ENCODE measurements at places on chromosomes 4 and X.

DNA sequence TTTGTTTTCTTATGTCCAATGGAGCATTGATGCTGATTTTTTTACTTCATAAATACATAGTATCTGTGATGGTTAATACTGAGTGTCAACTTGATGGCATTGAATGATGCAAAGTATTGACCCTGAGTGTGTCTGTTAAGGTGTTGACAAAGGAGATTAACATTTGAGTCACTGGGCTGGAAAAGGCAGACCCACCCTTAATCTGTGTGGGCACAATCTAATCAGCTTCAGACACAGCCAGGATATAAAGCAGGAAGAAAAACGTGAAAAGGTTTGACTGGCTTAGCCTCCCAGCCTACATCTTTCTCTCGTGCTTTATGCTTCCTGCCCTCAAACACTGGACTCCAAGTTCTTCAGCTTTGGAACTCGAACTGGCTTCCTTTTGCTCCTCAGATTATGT lies 230.6 kb upstream of the SPRY1 start:
- DNase-seq: no peak

- no peak for DNase-seq
Measured at GRCh38 chr4:94390804-94391410, 48.3 kb upstream of the HPGDS start.

DNA sequence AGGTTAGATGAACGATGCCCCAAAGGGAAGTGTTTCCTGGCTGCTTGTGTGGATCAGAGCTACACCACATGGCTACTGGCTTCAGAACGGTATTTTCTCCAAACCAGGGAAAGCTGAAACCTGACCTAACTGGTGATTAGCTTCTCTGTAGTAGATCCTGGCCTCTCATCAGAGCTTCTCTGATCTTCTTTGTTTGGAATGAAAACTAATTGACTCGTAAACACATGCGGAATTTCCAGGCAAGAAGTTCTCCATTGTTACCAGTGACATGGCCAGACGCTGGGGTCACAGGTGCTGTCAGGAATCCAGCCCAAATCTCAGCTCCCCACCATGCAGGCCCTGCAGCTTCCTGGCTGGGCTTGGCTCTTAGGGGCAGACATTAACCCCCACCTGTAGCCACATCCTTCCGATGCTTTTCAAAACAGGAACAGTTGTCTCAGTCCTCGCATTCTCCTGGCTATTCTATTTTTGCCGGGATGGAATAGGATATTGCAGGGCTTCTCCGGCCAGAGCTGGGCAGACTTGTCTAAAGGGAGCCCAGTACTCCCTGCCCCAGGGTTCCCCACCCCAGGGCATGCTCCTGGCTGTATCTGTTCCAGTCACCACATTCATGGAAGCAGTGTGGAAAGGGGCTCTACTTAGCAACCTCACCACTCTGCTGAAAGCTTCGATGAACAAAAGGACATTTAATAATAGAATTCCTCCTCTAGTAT lies 305.4 kb upstream of the F9 start:
- DNase-seq: no peak

- DNase-seq: no peak
Measured at GRCh38 chr4:175789647-175790046, 22.4 kb downstream of the GPM6A start.

- DNase-seq: no peak
Measured at GRCh38 chr4:121358473-121358872, 22.3 kb downstream of the QRFPR start.

- DNase-seq: peak; percentile 77
Measured at GRCh38 chrX:153981771-153982533, 9.4 kb downstream of the TMEM187 start.

DNA sequence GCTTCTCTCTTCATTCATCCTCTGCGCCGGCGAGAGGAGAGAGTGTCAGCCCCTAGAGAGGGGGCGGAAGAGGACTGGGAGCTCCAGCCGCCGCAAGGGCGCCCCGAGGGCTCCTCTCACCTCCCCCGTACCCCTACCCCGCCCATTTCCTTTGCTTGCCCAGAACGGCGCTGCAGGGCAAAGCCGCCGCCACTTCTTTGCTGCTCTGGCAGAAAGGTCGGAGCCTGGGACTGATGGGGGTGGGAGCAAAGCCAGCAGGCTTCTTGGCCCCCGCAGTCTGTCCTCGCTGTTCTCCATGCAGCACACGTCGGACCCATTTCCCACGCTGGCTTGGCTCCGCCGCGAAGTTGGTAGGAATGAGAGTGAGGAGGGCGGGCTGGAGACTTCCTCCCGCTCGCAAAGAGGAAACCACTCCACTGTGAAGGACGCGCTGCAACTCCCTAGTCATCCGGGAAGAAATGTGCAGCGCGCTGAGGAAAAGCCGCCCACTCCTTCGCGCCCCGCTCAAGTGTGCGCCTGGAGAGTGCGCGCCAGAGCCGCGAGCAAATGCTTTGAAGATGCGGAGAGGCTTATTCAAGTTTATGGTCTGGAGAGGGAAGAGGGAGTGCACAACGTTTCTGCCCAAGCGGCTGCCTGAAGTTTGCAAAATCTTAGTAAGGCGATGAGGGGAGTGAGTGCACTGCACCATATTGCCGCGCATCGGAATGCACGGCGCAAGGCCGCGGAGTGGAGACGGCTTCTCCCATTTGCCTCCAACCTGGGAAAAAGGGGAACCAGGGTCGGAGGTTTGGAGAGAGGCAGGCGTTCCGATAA lies 2.8 kb upstream of the PCDH7 start:
- no peak for DNase-seq

- DNase-seq: no peak
Measured at GRCh38 chr4:53583513-53583912, 7.8 kb downstream of the LNX1 start.

GRCh38 chrX:110003167-110004156 lies 548 bp downstream of the TMEM164 start:
- no peak for DNase-seq

DNA sequence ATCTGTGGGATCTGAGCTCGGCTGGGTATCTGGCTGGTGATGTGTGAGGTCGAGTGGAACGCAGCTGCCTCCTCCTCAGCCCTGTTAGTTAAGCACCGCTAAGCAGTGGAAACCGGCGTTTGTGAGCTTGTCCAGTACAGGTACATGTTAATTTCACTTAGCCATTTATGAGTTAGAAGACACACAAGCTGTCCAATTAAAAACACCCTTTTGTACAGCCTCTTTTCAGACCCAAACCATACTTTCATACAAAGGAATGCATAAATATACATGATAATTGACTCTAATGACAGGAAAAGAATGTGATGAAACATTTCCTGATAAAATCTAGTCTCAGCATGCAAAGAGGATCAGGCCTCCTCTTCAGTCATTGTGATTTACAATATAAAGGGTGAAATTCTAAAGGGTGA lies 163.6 kb upstream of the FAT1 start:
- no peak for DNase-seq

DNA sequence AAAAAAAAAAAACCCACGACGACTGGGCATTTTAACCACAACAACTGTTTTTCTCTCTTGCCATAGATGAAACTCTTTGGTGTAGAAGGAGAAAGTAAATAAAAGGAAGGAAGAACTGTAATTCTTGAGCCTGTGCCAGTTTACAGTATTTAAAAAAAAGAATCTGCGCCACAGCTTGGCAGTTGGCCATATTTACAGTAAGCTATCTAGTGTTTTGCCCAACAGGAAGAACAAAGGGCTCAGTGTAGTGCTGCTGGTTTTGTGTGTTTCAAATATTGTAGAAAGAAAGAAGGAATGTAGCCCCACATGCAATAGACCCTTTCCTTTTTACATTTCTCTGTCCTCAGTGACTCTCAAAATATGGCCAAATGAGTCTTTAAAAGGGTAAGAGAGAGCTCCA lies 66.1 kb downstream of the NR3C2 start:
- no peak for DNase-seq

DNA sequence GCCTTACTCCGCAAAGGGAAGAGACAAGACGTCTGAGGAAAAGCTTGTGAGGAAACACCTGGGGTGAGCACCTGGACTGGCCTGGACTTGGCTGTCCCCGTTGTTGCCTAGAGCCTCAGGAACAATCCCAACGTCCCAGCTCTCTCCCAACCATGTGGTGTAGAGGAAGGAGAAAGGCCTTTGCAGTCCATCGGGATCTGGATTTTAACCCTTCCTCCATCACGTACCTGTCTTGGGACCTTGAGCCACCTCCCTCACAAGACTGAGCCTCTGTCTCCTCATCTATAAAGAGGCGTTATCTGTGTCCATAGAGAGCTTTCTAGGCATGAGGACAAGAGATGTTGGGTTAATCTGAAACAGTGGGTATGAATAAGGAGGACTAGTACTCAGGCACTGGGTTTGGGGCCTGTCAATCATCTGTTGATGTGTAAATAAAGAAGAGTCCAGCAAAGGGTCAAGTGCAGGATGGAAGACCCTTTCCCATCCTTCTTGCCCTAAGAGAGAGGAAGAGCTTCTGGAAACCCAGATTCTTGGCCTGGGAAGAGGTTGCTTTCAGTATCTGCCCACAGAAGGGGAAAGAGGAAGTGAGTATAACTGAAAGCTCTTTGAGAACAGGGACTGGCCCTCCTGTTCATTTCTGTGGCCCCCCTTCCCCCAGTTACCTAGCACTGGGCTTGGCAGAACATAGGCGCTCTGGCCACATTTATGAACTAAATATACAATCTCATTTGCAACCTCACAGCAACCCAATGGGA lies 137.1 kb downstream of the PJA1 start:
- DNase-seq: no peak

- peak; percentile 56 for DNase-seq
Measured at GRCh38 chrX:131827935-131828334, 195.2 kb upstream of the STK26 start.

DNA sequence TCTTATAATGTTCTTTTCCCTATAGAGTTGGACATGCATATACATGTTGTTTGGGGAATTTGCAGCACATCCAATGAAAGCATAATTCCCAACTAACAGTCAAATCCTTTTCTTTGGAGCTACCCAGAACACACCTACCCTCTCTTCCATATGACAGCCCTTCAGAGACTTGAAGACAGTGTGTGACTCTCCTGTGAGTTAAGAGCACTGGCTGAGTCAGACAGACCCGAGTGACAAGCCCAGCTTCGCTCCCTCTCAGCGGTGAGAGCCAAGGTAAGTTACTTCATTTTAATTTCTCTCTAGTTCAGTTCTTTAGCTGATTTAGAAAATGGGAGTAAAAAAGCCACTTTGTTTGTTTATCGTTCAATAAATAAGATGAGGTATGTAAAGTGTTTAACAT lies 86.3 kb downstream of the RTL9 start:
- no peak for DNase-seq

DNA sequence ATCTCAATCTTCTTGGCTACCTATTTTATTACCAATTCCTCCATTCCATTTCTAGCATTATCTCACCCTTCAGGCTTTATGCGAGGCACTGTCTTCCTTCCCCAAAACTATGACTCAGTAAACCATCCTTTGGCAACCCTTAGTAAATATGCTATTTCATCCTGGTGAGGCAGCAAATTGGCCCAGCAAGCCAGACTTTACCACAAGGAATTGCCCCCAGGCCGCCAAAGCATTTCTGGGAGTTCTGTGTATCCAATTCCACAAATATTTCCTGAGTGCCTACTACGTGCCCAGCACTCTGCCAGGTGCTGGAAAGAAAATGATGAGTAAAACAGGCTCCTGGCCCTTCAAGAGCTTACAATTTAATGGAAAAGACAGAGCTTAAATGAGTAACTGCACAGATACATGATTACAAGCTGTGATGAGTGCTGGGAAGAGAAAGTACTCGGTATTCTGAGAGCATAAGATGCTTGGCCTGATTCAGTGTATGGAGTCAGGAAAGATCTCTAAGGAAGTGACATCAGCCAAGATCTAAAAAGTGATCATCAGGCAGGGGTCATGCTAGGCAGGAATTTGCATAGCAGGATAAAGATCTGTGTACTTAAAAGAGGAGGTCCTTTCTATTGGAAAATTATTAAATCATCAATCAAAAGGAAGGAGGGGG lies 193.8 kb downstream of the ADAMTS3 start:
- DNase-seq: no peak

DNA sequence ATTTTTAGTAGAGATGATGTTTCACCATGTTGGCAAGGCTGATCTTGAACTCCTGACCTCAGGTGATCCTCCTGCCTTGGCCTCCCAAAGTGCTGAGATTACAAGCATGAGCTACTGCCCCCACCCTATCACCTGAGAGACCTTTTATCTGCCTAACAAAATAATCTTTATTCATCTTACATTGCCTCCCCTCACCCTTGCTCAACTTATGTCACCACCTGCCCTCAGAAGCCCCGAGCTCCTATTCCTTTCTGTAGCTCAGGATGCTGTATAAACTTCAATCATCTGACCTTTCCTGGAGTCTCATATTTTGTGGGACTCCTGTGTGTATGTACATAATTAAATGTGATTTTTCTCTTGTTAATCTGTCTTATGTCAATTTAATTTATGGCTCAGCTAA lies 29.7 kb upstream of the ENPP6 start:
- no peak for DNase-seq

DNA sequence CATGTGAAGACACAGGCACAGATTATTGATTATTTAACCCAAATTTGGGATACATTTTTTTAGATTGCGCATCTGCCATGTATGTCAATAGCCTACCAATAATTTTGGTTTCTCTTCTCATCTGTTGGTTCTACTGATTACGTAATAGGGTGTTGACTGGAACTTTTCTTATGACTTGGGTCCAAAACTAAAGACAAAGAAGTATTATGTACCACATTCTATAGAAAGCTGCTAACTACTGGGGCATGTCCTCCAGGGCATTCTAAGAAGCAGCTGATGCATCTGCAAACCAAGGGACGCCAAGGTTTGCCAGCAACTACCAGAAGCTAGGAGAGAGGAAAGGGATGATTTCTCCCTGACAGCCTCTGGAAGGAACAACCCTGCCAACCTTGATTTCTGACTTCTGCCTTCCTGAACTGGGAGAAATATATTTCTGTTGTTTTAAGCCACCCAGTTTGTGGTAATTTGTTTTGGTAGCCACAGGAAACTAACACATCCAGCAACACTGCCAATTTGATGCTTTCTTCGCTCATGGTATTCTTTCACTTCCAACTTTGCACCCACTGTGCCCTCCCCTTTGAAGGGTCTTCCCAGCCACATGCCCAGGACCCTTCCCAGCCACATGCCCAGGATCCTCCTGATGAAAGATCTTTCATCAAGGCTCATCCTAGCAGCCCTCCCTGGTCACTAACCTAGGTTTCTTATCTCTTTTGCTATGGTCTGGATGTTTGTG lies 15.9 kb upstream of the TLR1 start:
- no peak for DNase-seq

DNA sequence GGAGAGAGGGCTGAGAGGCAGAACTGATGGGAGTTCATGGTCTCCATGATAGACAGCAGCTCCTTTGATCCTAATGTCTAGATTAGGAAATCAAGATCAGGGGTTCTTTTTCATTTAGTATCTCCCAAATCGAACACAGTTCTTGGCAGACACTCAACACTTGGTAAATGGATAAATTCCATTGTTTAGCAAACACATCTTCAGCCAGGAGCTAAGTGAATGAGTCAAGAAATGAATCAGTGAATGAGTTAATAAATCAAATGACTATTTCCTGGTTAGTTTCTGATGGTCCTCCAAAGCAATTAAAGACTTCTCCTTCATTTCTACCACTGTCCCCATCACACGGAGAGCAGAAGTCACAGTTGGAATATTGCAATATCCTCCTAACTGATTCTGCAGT lies 120.0 kb upstream of the SHISA3 start:
- DNase-seq: no peak

- no peak for DNase-seq
Measured at GRCh38 chr4:22672944-22673343, 19.8 kb upstream of the GBA3 start.

Data from stimulated activated CD4-positive, alpha-beta T cell treated with anti-CD3 and anti-CD28 coated beads, Interleukin-1b, Interleukin-23, amount 100 ng/mL, for 48 hours (primary cell).